ENCODE measurements at places on chromosomes 13 and 19.

DNA sequence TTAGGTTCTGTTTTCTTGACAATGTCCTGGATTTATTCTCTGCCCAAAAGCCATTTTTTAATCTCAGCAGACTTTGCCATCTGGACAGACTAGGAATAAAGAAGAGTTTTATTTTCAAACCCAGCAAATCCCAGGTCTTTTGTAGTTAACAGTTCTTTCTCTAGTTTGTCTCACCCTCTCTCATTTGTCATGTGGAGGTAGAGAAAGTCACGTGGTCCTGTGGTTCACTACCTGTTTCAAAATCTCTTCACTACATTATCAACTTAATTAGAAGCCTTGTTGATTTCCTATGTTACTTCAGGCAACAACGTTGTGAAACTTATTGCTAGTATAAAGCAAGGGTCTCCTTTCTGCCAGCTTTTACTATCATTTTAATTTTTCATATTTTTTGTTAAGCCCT, 1222.6 kb downstream of the EFNB2 start:
- DNase-seq: no peak

- no peak for DNase-seq
Observed at GRCh38 chr19:10422046-10422461, 1.7 kb downstream of the PDE4A start.

DNA sequence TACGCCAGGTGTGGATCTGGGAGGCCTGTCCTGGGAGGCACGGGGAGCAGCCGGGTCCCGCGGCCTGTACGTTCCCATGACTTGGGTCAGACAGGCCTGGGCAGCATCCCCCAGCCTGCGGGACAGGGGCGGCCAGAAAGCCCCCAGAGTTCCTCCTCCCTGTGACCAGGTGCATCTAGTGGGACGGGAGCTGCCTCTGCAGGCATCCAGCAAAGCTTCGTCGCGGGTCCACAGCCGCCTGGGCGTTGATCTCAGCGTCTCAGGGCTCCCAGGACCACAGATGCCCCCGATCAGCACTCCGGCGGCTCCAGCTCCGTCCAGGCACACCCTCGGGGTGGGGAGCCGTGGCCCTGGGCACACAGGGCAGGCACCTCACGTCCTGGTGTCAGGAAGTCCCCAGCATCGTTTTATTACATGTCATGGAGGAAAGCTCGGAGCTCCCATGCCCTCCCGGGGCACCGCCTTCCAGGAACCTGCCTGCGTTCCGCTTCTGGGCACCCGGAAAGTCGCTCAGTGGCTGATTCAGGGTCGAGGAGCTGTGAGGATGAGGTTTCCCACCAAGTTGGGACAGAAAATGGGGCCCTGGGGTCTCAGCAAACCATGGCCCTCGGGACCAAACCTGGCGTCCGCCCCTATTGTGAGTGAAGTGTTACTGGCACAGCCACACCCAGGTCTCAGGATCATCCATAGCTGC, 1.5 kb upstream of the GZMM start:
- no peak for DNase-seq

GRCh38 chr13:41001695-41002094, 17.4 kb downstream of the ELF1 start:
- no peak for DNase-seq

DNA sequence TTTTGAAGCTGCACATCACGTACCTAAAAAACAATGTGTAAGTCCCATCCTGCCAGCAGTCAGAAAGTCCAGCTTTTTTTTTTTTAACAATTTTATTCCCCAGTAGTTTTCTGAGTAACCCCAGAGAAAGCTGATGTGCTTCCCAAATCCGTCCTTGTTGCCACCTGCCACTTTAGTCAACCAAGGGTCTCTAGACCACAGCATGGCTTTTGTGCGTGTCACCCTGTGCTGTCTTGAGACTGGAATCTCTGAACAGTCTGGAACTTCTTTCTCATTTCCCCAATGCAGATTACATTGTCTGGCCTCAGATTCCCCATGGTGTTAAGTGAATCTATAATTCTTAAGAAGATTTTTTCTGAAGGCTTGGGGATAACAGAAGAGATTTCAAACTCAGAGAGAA, 289.2 kb upstream of the KLF12 start:
- no peak for DNase-seq

DNA sequence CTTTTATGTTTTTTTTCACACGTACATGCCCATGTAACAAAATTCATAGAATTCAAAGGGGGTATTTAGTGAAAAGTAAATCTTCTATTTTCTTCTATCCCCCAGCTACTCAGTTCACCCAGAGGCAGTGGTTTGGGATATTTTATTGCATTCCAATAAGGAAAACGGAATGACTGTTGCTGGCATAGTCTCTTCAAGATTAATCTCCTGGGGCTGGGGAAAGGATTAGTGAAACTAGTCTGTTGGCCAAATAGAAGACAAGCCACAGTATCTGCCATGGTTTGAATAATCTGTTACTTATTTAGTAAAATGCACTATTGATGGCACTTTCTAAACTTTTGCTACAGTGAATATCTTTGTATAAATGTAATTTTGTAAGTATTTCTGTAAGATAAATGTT, 122.0 kb downstream of the NDFIP2 start:
- DNase-seq: no peak

DNA sequence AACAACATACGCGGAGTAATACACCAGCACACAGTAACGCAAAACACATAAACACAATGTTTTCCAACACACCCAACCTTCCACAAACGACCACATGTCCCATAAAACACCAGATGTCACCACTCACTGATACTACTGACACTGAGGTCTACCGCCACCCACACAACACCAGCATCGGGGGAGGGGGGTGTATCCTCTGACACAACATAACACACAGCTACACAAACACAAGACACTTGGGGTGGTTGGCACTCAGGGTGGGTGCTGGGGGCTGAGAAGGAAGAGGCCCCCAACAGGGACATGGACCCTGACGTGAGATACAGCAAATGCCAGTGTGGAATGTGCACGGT, 1.5 kb upstream of the KCNN4 start:
- DNase-seq: no peak

DNA sequence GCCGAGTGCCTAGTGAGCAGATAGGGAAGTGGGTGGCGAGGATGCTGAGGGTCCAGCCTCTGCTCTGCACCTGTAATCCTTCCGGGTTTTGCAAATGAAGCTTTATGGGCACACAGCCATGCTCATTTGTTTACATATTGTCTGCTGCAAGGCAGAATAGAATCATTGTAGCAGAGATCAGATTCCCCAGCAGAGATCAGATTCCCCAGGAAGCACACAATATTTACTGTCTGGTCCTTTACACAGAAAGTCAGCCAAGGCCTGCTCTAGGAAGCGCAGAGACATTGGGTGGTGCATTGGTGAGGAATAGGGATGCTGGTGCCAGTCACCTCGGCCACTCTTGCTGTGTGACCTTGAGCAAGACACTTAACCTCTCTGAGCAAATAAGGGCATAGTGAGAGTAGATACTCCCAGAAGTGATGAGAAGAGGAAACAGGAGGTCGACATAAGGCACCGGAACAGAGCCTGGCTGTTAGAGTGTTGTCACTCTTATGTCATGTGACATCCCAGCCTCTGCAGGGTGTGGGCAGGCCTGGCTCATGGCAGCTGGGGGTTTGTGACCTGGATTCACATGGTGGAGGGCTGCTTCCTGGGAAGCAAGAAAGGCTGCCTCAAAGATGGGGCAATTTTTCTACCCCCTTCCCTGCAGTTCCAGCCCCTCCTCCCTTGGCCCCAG, 25.6 kb downstream of the CARM1 start:
- no peak for DNase-seq

- DNase-seq: no peak
Observed at GRCh38 chr19:50695251-50696093, 24.1 kb downstream of the SHANK1 start.

DNA sequence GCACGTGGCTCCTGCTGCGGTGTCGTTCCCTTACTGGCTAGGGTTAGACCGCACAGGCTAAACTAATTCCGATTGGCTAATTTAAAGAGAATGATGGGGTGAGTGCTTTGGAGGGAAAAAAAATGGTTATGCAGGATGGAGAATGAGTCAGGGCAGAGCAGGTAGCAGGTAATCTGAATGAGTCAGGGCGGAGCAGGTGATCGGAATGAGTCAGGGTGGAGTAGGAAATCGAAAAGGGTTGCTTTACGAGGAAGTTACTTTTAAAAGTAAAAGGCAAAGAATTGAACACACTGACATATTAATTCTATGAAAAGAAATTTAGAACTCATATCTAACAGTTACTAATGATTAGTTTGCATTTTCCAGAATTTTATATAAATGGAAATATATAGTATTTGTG, 335.5 kb downstream of the FOXO1 start:
- no peak for DNase-seq

DNA sequence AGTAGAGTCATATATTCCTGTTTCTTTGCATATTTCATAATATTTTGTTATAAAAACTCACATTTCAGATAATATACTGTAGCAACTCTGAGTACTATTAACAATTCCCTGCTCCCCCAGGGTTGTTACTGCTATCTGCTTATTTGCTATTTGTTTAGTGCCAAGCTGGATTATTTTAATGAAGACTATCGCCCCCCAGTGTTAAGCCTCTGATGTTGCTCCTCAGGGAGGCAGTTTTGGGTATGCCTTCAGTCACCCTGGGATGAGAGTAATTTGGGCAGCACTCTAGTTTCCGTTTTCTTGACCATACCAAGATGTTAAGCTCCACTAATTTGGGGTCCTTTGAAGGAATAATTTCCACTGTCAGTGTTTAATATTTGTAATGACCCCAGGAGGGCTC, 46.0 kb downstream of the MICU2 start:
- DNase-seq: no peak

DNA sequence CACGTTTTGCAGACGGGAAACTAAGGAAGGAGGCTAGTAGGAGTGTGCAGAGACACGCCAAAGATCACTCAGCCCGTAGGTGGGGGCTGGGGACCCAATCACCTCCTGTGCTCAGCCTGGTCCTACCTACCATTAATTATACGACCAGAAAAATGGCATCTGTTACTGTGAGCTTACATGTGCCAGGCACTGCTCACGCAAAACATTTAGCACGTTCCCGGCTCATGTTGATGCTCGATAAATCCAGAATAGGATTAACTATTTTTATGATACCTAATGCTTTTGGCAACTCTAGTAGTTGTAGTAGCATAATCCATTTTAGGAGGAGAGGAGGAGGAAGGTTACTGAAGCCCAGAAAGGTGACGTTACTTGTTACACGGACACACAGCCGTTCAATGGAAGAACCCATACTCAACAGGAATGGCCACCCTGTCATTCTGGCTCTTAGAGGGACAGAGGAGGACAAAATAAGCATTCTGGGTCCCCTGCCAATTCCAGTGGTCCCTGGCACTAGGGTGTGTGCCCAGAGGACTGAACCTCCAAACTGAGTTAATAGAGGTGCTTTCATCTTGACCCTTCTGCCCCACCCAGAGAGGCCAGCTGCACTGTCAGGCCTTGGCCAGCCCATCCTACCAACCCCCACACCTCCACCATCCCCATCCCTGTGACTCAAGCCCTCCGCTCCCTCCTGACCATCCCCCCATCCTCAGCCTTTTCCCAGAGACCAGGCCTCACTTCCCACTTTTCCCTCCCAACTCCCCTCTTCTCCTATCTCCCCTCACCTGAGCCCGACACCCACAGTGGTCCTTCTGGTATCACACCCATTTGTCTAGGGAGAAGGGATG, 5.0 kb upstream of the EML2 start:
- DNase-seq: no peak

DNA sequence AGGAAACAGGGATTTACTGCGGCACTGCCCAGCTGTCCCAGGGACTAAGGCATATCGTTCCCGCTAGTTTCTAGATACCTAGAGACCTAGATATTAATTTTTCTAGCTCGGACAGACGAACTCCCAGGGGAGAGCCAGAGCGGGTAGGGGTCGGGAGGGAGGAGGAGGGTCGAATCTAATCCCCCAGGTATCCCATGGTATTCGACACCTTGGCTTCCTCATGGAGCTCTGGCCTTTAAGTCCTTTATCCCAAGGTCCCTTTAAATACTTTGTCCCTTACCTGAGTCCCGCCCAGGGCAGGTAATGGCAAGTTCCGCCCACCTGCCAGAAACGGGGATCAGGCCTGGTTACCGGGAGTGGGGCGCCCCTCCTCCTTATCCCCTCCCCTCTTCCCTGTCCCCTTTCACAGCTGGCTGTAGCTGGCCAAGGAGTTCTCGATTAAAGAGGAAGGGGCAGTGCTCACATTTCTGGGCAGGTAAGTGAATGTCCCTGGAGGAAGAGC, at the start of gene PRRG2:
TSS of gene PRRG2 (plus strand) at position 310 of the 502 bp plus-strand sequence. CDS start 1,904 bp downstream, outside the sequence.
- no peak for DNase-seq

DNA sequence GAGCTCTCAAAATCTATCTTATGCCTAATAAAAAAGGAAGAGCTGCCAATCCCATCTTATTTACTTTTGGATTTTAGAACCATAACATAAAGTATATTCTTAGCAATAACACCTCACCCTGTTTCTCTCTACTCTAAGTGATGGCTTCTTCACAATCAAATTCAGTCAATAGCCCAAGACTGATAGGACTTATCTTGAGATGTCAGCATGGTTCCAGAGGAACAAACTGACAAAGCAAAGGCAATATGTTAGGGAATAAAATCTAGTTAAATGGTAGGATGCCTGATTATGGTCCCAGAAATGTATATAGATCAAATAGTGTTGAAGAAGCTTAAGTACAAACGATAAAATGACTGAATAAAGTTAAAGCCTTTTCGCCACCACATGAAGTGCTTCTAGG, 36.3 kb downstream of the DACH1 start:
- DNase-seq: no peak

DNA sequence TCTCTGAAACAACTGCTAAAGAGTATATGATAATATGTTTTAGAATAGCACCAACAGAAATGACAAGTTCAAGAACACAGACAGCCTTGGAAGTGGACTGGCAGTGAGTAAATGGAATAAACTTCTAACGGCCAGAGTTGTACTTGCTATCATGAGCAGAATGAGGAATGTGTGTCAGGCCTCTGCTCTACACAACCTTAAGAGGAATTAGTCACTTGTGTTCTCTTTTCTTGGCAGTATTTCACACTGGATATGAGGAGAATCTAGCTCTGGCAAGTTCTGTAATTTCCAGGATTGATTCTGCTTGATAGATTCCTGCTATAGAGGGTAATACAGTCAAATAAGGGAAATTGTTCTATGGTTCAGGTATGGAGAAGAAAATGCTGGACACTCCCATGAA, 757.3 kb downstream of the EFNB2 start:
- DNase-seq: no peak
